ENCODE measurements at places on chromosomes 2 and 18. TPM values are rescaled to one million over a fixed set of nuclear protein-coding genes. Genes with fewer than 3 reads are reported as not detected.

DNA sequence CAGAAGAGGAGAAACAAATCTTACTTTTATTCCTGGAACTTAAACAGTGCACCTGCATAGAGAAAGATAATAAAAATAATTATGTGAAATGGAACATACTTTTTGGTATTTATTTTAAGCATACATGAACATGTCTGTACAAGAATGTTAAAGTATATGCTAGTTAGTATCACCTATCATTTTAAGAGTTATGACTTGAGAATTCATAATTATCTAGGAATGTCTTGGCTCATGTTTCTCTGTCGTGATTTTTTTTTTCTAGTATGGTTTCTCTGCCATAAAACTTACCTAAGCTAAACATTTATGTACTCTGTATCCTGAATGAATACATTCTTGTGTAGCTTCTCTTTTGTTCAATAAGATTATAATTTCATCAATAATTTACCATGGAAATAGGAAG is 4.2 kb downstream of the SERPINB7 start:
- no peak for DNase-seq

DNA sequence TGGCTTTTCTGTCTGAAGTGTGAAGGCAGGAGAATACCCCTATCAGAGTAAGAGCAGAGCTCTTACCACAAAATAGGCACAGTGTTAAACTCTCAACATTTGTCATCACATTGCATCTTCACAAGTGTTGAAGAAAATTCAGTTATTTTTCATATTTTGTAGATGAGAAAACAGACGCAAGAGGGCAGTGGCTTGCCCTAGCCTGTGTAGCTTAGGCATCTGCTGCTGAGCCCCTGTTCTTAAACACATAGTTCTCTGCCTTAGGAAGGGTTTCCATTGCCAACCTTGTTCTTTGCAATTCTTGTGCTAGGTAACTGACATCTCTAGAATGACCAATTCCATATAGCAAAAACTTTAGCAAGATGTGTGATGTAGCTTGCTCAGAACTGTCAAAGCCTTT is 112.7 kb upstream of the RMDN2 start:
- no peak for DNase-seq

The CYP20A1 gene
- 29.8 TPM for total RNA-seq

DNA sequence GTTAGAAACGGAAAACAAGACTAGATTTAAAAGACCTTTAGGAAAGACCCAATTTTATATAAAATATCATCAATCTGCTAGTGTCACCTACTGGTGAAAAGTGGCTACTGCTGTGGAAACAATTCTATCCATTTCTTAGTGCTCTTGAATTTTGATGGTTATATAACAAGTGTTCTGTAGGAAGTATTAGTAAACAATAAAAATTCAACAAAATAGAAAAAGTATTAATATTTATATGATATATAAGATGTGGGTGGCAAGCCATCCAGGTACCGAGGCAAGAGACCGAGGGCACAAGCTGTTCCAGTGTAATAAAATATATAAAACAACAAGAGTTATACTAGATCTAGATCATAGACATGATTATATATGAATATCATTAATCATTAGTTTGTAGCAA is 6.2 kb upstream of the TMEM87B start:
- peak; percentile 44 for DNase-seq

GRCh38 chr2:239469106-239469960 is 68.5 kb upstream of the HDAC4 start:
- DNase-seq, result no peak

- DNase-seq, result no peak
Measured at GRCh38 chr2:174775571-174775980, 11.3 kb upstream of the CHRNA1 start.

DNA sequence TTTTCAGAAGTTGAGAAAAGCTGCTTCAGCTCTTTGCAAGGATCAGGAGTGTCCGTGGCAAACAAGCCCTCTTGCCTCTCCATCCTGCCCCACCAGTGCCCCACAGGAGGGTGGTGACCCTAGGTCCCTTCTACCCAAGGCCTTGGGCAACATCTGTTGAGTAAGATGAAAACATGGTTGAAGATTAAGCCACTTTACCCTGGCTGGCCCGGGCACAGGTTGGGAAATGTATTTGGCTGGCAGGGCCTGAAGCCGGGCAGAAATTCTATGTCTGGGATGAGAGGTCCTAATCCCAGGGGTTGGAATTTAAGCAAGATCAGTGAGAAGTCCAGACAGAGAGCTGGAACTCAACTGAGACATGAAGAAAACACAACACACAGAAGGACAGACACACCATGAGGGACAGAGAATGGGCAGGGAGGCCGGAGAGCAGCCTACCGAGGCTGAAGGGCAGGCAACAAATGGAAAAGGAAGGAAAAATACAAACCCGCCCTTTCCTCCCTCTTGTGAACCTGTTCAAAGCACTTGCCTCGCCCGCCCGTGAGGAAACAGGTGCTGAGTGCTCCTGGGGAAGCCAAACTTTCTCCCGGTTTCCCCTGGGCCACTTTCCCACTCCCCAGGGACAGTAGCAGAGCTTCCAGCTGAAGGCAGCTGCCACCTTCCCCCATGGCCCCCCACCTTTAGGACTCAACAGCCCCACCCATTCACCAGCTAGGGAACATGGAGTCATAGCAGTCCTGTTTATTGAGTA is 86.1 kb downstream of the TNS1 start:
- DNase-seq, result no peak

The APOB gene
- total RNA-seq, result not detected

All from Daoy (cell line).